ENCODE measurements at places on chromosomes 13 and 19.
A peak's percentile ranks its signal among the peaks of the same experiment; 100 is the strongest.

DNA sequence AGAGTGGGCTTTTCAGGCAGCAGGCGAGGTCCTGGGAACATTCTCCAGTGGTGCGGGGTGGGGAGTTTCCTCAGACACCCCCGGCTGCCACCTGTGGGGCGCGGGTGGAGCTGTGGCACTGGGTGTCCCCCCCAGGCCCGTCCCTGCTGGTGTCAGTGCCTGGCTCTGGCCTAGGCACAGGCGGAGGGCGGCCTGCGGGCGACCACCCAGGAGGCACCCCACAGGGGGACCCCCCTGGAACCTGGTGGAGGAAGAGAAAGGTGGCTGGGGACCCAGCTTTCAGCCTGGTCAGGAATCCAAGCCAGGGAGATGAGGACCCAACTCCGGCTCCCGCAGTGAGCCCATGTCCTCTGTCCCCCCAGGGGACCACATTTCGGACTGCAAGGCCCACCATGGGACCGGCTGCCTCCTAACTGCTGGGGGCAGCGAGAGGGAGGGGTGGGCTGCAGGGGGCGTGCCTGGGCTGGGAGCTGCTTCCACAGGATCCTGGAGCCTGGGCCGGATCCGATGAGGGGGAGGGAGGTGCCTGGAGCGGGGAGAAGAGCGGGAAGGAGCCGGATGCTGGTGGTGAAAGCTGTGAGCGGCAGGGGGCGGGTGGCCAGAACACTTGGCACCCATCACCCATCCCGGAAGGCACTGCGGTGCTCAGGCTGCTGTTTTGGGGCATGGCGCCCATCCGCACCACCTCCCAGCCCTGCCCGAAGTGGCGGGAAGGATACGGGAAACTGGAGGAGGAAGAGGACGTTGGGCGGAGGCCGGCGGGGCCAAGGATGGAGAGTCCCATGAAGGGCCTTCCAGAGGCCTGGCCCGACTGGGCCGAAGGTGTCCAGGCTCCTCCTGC, 5.5 kb upstream of the CTXN1 start:
- ATAC-seq: no peak

DNA sequence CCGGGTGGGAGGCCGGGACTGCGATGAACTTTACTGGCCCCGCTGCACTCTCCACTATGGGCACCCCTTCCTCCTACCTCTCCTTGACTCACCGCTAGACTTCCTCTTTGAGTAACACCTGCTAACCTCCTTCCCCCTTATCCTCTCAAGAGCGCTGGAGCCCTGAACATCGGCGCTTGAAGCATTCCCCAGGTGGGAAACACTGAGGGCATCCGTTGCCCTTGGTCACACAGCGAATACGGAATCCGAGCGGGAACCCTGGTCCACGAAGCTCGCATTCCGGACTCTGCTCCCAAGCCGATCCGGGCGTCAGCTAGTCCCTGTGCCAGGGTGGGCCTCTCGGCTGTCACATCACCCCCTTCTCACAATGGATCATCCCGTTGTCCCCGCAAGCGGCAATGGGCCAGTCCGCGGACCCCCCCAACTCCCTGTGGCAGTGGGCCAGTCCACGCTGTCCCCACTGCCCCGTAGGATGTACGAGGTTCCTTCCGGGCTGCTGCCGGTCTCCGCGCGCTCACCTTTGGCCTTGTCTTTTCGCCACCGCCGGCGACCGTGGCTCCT, 4.2 kb downstream of the LIPE start:
- peak; percentile 69 for ATAC-seq

GRCh38 chr13:49759503-49759902, 33.0 kb downstream of the KPNA3 start:
- ATAC-seq: no peak

DNA sequence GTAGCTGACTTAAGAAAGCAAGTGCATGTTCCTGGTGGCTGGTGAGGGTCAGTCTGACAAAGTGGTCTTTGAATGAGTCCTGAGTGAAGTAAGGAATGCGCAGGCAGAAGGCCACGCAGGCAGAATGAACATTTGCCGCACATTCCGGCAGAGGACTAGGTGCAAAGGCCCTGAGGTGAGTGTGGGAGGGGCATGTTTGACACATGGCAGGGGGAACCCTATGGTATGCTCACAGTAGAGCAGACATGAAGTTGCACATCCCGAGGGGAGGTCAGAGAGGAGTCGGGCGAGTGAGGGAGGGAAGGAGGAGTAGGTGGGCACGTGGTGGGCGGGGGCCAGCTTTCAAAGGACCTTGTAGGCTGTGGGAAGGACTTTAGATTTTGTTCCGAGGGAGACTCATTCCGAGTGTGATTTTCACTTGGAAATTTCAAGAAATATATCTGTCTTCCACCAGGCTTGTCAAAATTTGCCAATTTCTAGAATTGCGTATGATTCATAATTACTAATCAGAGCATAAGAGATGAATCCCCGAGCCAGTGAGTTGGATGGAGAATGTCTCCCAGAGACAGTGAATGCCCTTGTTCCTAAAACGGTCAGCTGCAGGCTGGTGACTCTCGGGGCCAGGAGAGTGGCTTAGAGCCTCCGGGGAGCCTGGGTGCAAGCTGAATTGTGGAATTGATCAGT, 40.3 kb downstream of the ERICH6B start:
- no peak for ATAC-seq

GRCh38 chr19:8494158-8494557, 8.3 kb downstream of the PRAM1 start:
- no peak for ATAC-seq

- ATAC-seq: no peak
Observed at GRCh38 chr13:96052656-96053002, 572 bp downstream of the UGGT2 start.

DNA sequence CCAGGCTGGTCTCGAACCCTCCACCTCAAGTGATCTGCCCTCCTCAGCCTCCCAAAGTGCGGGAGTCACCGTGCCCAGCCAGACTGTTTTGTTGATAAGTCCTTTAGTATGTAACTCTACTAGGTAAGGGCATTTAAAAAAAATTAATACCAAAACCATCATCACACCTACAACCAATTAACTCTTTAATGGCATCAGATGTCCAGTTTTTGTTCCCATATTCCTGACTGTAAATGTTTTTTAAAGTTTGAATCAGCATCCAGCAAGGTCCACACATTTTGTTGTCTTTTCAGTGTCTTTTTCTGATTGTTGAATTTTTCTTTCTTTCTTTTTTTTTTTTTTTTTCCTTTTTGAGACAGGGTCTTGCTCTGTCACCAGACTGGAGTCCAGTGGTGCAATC, 5.6 kb downstream of the FCGRT start:
- ATAC-seq: no peak

Data from activated T-helper 17 cell treated with anti-CD3 and anti-CD28 coated beads, Interleukin-2, amount 50 U/mL, for 72 hours (primary cell).